ENCODE measurements at places on chromosomes 2 and 18.

DNA sequence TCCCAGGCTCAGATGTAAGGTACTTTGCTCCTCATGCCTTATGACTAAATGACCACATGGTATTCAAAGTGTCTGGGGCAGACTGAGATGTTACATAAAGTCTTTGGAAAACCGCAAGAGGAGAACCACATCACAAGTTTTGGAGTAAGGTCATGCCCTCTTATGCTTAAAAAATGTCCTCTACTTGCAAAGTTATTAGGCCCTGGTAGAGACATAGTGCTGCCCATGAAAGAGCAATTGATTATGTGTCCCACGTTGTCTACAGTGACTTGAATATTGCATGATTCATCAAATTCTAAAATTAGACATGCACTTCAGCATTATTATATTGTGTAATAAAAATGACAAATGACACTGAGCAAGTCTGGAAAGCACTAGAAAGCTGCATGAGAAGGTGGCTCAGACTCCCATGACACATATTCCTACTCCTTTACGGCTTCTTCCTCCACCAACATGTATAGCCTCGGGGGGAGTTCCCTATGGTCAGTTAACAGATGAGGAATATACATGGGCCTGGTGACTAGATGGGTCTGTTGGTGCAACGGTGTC, 602.6 kb upstream of the VRK2 start:
- DNase-seq: no peak

GRCh38 chr18:32258558-32259204, 68.8 kb downstream of the MEP1B start:
- no peak for DNase-seq

- peak; percentile 62 for DNase-seq
These were observed 2.4 kb downstream of the CYP26B1 start for GRCh38 chr2:72145289-72145657.

- no peak for DNase-seq
These were observed 243.6 kb downstream of the HDAC4 start for GRCh38 chr2:239157269-239157668.

DNA sequence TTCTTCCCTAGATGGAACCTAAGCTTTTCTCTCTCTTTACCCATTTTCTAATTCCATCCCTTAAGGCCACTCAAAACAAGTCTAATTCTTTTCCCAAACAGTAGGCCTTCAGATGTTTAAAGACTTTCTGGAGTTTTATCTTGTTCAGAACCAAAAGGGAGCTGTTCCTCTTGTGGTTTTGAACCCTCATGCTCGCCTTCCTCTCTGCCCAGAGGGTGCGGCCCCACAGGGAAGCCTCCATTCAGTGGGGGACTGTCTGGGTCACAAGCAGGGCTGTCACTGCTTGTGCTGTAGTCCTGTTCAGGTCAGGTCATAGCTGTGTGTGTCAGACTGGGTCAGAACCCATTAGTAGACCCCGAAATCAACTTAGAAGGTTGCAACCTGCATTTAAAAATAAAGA, 56.5 kb downstream of the TET3 start:
- no peak for DNase-seq

DNA sequence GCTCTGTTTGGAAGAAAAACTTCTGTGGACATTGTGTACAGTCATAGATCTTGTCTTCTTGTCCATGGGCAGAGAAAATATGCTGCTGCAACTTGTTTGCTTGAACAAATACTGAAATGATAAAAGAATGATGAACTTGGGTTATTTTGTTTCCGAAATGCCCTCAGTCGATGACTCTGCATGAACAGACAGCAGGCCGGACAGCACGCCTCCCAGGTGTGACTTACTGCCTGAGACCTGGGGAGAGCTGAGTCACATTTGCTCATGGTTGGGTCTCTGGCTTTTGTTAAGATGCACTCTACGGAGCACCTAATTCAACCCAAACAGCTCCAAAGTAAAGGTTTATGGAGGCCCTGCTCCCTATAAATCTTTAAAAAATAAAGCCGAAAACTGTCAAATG, 262.5 kb downstream of the ZNF521 start:
- DNase-seq: no peak

DNA sequence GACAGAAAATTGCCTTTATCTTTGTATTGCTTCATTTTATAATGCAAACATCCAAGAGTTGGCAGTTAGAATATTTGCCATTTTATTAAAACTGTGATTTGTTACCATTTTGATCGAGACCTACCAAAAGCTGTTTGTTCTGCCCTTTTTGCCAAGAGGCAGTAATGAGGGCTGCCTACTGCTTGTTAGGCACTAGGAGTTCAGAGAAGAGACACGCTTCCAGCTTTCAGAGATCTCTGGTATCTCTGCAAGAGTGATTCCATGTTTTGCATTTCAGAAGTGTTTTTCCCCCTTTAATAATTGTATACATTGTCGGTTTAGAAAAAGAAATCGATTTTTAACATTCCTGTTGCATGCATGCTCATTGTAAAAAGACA, 628 bp downstream of the MRPL30 start:
- DNase-seq: peak; percentile 28

GRCh38 chr2:175048275-175048674, 43.1 kb upstream of the CHN1 start:
- no peak for DNase-seq

- peak; percentile 27 for DNase-seq
These were observed 216.1 kb downstream of the HAUS1 start for GRCh38 chr18:46320297-46320696.

DNA sequence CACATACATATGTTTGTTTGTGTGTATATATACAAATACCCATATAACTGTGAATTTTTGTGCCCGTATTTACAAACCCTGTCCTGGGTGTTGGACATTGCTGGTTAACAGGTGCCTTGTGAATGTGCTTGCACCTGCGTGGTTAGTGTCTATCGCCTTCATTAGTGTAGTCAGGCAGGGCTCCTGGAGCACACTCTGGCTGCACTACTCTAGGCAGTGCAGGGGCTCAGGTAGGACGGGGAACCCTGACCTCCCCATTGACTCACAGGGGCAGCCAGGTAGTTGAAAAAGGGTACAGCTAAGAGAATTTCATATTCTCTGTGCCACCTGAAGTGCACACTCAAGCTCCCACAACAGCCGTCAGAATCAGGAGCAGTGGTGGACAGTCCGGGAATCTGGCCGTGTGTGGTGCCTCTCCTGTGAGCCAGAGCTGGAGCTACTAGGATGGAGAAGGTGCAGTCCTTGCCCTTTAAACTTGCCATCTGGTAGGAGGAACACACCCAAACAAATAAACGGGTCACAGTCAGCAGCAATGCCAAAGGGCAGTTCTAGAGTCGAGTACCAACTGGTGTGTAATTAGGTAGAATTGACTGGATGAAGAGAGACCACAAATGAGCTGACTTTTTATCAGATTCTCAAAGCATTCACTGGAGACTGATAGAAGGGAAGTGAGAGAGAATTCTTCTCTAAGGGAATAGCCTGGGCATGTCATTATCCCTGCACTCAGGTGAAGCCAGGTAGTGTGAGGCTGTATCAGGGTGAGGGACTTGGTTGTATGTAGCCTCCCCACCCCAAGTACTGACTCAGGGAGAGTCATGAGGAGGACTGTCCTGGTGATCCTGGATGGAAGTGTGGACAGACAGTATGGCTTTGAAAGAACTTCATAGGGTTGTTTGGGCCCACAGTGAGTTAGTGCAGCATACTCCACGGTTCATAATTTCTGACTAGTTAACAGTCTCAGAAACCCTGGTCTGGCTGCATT, 44.1 kb downstream of the FARP2 start:
- DNase-seq: no peak

DNA sequence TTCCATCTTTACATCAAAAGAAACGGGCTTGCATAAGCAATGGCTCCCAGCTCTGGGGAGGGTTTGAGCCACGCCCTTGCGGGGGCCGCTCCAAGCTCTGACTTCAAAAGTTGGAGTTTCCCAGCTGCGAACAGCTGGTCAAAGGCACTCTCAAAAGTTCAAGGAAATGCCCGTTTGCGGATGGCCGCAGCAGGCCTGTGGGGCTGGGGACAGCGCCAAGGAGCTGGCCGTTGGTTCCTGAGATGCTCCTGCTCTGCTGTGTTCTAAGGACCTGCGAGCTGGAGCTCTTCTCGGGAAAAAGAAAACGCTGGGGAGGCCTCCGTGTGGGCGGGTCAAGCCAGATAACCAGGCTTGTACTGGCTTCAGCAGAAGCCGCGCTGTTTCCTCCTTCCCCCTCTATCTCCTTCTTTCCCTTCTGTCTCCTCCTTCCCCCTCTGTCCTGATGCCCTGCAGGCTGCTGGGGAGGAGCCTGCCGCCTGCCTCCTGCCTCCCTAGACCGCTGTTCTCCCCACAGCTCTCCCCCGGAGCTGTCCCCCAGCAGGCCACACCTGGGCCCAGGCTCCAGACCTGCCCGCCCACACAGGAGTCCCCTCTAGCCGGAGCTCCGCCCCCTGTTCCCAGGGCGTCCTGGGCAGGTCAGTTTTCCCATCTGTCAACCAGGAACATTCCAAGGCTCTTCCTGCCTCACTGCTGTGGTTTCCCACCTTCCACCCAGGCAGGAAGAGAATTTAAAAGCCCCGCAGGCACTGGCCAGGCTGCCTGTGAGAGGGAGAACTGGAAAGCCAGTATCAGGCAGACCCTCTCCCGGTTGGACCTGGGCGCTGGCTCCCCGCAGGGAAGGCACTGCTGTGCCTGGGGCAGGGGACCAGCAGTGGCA, 14.1 kb downstream of the KLF11 start:
- no peak for DNase-seq

DNA sequence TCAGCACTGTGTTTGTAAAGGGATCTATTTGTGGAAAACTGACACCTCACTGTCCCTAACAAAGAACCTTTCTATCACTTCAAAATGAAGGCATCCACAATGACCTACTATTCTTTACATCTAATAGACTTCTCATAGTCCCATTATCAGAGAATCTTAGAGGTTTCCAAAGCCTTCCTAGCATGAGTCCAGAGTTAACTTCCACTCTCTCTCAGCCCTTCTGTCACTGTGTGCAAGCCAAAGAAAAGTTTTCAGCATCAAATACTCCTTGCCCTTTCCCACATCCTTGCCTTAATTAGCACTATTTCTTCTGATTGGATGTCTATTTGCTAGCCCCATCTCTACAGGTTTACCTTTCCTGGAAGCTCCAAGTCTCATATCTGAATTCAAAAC, 178.5 kb downstream of the ERBB4 start:
- no peak for DNase-seq

- DNase-seq: no peak
These were observed 161.9 kb upstream of the SKOR2 start for GRCh38 chr18:47413327-47413726.

DNA sequence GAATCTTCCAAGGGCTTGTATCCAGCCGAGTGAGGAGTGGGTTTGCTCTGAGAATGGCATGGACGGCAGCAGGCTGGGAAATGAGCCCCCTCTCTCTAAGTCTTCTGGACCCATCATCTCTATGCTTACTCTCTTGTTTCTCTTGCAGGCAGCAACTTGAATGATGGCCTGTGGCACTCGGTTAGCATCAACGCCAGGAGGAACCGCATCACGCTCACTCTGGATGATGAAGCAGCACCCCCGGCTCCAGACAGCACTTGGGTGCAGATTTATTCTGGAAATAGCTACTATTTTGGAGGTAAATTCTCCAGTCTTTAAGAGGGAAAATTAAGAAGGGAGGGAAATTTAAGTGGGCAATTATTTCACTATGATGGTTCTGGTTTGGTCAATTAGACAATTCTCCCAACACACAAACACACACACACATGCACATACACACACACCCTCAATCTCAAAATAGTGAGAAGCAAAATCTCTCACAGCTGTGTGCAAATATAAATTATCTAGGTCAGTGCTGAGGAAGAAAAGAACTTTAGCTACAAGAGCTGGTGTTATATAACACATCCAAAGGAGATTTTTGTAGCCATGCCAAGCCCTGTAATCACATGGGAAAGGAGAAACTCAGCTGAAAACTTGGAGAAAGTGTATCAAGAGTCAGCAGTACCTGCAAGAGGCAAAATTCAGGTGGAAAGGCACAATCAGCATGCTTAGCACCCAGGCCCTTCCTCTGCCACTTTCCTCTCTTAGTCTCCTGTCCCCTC, 499.2 kb downstream of the CNTNAP5 start:
- DNase-seq: no peak

DNA sequence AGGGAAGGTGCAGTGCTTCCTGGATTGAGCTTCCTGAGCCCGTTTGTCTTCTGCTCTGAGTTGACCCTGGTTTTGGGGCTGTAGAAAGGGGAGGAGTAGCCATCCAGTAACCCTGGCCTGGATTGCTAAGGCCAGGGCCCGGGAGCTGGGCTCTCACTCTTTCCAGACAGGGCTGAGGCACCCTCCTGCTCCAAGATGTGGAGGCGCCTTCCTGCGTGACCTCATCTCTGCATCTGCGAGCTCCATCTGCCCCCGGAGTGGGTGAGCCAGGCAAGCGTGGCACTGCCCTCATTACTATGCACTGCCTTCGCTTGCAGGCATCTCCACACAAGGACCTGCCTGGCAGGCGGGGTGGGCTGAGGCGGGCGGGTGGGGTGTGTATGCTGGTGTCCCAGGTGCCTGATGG, 58.0 kb downstream of the RAB31 start:
- DNase-seq: no peak

- DNase-seq: no peak
These were observed 71.3 kb downstream of the FASTKD2 start for GRCh38 chr2:206836722-206837121.

- peak; percentile 82 for DNase-seq
These were observed 41.0 kb downstream of the UNC50 start for GRCh38 chr2:98649135-98649991.

DNA sequence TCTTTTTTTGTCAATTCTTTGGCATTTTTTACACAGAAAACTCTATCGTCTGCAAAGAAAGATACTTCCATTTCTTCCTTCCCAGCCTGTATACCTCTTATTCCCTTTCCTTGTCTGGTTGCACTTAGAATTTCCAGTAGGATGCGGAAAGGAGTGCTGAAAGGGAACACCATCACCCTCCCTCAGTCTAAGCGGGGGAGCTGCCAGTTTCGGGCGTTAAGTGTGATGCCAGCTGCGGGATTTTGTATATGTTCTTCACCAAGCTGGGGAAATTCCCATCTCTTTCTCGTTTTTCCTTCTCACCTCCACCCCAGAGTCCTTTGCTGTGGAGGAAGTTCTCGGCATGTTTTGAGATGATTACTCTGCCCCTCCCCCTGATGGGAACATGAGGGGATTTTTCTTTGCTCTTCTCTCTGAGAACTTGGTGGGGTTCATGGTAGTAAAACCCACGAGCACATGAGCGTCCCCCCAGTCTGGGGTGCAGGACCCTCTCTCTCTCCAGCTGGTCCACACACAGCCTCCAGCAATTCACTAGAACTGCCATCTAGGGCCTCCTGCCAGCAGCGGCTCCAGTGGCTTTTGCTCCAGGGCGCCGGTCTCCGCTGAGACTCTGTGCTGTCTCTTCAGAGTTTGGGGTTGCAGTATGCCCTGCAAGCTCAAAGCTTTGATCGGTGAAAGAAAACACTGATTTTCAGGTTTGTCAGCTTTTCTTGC, 15.5 kb downstream of the AQP12A start:
- DNase-seq: no peak

Data from ACHN (cell line).